SHP77 treated with DMSO at 0.1 percent for 48 hours (cell line): ENCODE measurements at places on chromosomes 1 and 21.

DNA sequence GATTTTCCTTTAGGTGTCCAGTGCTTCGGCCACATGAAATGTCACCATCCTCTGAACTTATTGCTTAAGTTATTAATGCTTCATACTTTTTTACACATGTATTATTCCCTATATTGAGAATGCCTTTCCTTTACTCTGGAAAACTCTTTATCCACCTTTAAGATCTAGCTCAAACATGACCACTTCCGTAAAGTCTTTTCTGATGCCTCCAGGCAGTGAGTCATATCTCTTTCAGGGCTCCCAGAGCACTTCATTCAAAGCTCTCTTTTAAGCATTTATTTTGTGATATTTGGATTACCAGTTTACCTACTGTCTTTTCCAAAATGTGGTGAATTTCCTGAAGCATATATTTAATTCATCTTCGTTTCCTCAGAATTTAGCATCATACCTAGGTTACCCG is 178.9 kb downstream of the HS2ST1 start:
- no peak for DNase-seq

GRCh38 chr1:80282536-80282935 is 1276.0 kb upstream of the ADGRL4 start:
- DNase-seq, result no peak

DNA sequence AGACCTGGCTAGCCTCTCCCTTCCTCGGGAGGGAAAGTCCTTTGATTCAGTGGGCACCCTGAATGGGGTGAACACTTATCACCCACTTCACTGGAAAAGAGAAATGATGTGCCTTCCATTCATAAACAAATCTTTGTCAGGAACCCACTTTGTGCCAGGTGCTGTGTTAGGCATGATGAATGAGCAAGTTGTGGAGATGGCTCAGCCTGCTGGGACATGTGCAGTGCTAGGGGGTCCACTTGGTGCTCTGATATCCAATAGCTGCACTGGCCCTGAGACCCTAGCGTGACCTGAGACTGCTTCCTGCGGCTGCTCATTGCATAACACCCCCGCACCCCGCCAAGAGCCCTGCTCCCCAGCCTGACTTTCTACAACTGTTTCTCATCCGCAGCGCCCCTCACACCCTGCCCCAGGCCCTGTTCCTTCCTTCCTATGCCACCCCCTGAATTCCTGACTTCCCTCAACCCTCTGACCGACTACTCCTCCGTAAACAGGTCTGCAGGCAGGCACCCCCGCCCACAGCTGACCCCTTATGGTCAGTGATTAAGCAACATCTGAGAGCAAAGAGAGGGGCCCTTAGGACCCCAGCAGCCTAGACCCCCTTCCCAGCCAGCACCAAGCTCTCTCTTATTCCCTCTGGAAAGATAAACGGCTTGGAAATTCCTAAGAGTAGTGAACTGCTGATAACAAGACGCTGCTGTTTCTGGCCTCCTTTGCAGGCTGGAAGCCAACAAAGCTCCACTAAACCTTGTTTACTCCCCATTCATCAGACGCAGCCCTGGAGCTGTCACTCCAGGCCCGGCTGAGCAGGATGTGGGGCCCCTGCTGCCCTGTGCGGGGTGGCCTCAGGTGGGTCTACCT is 12.9 kb downstream of the CSRP1 start:
- no peak for DNase-seq

GRCh38 chr1:152501704-152502103 is 8.9 kb upstream of the LCE5A start:
- DNase-seq, result no peak

- DNase-seq, result no peak
Observed at GRCh38 chr1:236880209-236880608, 85.1 kb downstream of the MTR start.

DNA sequence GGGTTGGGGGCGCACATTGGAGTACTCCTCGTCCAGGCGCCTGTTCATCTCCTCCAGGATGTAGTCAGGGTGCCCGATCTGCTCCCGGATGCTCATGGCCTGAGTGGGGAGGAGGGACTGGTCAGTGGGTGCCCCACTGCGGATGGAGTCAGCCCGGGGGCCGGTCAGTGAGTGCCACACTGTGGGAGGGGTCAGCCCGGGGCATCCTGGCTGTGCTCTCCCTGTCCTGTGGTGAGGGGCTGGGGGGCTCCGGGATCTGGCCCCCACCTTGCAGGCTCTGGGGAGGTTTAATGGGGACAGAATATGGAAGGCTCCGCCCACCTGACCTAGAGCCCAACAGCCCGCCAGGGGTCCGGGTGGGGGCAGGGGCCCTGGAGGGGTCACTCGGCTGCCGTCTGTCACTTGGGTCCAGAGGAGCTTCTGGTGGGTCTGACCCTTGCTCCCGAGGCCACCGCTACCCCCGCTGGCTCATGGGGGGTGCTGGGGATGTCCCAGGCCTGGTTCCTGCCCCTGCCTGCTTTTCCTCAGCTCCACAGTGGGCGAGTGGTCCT is 8.8 kb downstream of the PRXL2B start:
- DNase-seq, result no peak

- no peak for DNase-seq
Observed at GRCh38 chr1:68799096-68799495, 302.2 kb upstream of the DEPDC1 start.

- DNase-seq, result no peak
Observed at GRCh38 chr1:2170211-2170610, 24.4 kb downstream of the FAAP20 start.

DNA sequence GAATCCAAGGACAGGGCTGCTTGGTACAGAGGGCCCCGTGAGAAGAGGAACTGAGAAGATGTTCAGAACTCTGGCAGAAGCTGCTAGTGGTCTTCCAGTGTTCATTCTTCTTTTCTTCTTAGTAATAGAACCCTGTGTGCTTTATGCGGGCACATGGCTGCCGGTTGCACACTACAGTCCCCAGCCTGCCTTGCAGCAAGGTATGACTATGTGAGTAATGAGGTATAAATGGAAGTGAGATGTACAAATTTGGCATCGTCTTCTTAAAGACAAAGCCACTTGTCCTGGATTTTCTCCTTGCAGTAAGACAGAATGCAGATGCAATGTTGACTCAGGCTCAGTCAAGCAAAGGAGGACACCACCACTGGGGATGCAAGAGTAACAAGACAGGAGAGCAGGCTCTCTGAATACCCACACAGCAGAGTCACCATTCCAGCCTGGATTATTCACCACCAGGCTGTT is 15.0 kb upstream of the ATP1B1 start:
- DNase-seq, result no peak

DNA sequence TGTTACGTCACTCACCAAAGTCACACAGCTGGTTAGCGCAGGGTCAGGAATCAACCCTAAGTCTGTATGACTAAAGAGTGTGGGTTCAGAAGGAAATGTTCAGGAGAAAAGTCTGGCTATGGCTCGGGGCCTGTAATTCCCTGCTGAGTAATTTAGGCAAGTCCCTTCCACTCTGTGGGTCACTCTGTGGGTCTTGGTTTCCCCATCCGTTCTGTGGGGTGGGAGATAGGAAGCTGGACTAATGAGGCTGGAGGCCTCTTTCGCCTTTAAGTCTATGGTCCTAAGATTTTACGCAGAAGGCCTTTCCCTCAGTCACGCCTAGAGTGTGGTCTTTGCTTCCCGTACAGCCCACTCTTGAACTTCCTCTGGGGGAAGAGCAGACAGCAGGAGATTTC is 14.3 kb upstream of the MED18 start:
- DNase-seq, result no peak

DNA sequence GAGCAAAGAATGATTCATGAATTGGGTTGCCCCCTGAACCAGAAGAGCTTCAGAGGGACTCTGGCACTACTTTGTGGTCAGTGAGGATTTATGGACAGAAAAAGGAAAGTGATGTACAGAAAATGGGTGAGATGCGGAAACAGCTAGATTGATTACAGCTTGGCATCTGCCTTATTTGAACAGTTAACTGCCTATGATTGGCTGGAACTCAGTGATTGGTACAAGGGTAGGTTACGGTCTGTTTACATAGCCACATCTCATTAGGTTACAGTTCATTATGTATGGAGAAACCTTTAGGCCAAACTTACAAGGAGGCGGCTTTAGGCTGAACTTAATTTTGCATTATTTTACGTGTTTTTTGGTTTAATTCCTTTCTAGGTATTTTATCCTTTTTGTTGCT is 29.0 kb upstream of the RHOU start:
- no peak for DNase-seq

DNA sequence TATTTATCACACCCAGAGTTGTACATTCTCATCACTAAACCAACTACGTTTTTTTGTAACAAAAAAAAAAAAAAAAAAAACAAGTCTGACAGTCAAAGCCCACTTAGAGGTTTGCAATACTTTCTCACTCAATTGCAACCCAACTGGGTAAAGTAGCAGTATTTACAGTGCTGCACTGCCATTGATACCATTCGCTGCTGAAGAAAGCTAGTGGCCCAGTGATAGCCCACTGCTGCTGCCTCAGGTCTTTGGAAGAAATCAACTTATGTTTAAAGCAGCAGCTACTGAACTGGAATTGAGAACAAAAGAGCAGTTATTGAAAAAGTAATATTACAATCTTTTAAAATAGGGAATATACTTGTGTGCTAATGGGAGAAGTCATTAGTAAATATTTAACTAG is 2.7 kb downstream of the HNRNPU start:
- DNase-seq, result no peak

- no peak for DNase-seq
Observed at GRCh38 chr21:29726044-29726443, 213.8 kb downstream of the GRIK1 start.
